ENCODE measurements at places on chromosomes 4 and X.
A peak's percentile ranks its signal among the peaks of the same experiment; 100 is the strongest.

- no peak for DNase-seq
These were observed 443.6 kb upstream of the TENM3 start for GRCh38 chr4:181799561-181800069.

GRCh38 chrX:38649221-38649620, 87.9 kb downstream of the TSPAN7 start:
- DNase-seq = no peak

- no peak for DNase-seq
These were observed 10.0 kb downstream of the ADAM29 start for GRCh38 chr4:174928174-174928573.

DNA sequence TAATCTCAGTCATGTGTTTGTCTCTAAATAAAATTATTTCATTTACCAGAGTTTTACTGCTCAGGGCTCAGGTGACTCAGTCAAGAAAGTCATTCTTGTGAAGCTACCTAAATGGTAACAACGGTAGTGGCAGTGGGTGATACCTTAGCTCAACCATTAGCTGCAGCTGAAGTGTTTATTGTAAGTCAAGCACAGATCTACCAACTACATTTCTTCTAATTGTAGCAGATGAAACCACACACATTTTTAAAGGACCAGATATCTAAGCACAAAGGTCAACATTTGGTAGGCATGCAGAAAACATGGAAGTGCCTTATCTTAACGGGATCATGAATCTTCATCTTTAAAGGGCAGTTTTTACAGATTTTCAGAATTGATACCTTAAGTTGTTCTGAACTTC, 79.1 kb downstream of the FAT4 start:
- no peak for DNase-seq

- no peak for DNase-seq
These were observed 14.2 kb downstream of the VEGFC start for GRCh38 chr4:176778491-176778890.

- no peak for DNase-seq
These were observed 7.7 kb downstream of the OCIAD2 start for GRCh38 chr4:48898733-48899431.

DNA sequence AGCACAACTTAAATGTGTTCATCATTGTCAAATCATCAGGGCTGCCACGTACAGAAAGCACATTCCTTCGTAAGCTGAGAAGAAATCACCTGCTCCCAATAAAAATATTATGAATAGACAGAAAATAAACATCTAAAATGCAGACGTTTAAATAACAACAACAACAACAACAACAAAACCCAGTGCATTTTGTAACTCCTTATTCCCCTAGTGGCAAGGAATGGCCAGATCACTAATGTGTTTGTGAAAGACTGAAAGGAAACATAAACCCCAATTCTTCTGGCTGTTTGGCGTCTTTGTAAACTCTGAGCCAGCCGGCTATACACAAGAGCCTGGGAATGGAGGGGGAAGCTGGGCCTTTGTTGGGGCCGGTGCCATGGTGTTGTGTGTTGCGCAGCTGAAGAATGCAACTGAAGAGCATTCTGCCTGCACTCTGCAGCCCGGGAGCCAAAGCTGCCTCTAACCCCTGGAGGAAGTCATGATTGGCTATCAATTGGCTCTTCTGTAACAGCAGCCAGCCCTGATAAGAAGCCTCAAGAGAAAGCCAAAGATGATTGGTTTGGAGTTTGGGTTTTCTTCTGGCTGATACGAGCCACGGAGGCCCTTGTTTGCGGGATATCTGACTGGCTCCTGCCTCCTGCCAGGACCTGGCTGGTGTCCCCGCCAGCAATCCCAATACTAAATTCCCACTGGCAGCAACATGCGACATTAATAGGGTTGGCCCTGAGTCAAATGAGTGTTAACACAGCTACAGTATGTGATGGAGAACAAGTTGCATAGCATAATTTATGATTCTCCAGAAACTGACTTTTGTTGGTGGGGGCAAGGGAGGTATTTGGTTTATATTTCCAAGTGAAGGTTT, 89.7 kb upstream of the TFDP3 start:
- no peak for DNase-seq

- DNase-seq = peak; percentile 14
These were observed 13.0 kb upstream of the SEPSECS start for GRCh38 chr4:25172961-25173915.

GRCh38 chr4:1716065-1716945, 4.2 kb upstream of the SLBP start:
- DNase-seq = no peak

- DNase-seq = no peak
These were observed 550.7 kb upstream of the SLIT2 start for GRCh38 chr4:19700992-19701391.

GRCh38 chr4:98399915-98400314, 138.7 kb downstream of the RAP1GDS1 start:
- no peak for DNase-seq

- DNase-seq = peak; percentile 19
These were observed 89.8 kb downstream of the PDGFRA start for GRCh38 chr4:54318904-54319303.

- no peak for DNase-seq
These were observed 20.6 kb downstream of the CLTRN start for GRCh38 chrX:15643786-15644559.

DNA sequence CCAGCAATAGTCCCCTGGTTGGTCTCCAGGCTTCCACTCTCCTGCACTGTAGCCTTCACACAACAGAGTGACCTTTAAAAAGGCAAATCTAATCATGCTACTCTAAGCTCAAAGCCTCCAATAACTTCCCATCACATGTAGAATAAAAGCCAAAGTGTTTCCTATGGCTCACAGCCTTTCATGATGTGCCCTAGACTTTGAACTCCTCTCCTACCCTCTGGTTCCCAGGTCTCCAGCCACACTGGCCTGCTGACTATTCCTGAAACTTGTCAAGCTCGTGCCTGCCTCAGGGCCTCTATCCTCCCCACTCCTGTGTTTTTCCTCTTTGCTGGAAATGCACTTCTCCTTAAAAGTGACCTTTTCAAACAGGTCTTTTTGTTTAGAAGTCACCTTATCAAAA, 3.1 kb downstream of the MANBA start:
- DNase-seq = no peak

DNA sequence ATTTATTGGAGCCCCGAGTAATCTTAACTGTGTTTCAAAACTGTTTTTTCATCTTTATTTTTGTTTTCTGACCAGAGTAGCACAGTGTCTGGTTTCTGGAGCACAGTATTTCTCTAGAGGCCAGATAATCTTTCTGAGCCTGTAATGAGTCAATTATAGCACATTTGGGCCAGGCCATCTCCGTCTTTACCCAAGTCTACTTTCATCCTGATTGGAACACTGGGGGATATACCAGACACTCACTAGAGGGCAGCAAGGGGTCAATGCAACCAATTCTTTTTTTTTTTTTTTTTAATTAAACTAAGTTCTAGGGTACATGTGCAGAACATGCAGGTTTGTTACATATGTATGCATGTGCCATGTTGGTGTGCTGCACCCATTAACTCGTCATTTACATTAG, 282.0 kb downstream of the ARHGAP24 start:
- DNase-seq = no peak

DNA sequence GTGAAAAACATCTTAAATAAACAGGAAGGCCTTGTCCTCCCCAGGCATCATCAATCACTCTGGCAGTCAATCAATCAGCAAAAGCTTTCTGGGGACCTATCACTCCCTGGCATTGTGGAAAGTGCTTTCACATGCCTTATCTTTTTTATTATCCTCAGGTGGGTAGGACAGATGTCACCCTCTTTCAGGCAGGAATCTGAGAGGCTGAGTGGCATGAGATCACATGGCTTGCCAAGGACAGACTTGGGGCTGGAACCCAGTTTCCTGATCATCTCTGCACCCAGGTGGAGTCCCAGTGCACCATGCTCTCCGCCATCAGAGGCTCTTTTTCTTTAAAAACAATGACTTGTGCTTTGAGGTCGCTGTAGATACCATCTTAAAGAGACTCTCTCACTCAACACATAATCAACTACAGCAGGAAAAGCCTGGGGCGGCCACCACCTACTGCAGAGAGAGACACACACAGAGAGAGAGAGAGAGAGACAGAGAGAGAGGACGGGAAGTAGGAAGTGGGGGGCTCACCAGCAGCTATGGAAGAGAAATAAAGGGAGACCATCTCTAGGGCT, 282.7 kb downstream of the PTTG2 start:
- DNase-seq = no peak
